ENCODE measurements at places on chromosomes 7 and 10.

DNA sequence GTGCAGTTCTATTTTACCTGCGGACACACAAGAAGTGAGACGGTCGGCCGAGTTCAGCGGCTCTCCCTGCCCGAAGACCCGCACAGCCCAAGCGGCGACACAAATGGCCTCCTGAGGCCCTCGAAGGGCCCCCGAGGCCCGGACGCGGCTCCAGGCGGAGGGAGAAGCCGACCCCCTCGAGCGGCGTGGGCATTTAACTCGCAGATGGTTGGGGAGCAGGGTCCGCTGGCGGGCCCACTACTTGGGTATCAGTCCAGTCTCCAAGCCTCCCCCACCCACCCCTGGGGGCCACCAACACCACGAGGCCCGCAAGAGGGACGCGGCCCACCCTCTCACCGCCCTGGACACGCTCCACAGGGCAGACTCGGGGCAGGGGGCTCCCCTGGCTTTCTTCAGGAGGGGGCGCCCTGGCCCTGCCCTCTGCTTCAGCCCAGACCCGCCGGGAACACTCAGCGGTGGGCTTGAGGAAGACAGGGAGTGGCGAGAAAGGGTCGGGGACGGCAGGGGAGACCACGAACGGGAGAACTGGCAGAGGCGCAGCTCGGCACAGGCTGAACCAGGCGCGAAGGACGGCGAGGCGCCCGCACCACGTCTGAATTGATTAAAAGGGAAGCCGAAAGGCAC, 1.7 kb downstream of the IGF2BP3 start:
- no peak for DNase-seq

GRCh38 chr7:39824456-39825200, 125.4 kb upstream of the CDK13 start:
- DNase-seq = no peak

- no peak for DNase-seq
These were observed 432.5 kb upstream of the PCDH15 start for GRCh38 chr10:55233505-55233904.

DNA sequence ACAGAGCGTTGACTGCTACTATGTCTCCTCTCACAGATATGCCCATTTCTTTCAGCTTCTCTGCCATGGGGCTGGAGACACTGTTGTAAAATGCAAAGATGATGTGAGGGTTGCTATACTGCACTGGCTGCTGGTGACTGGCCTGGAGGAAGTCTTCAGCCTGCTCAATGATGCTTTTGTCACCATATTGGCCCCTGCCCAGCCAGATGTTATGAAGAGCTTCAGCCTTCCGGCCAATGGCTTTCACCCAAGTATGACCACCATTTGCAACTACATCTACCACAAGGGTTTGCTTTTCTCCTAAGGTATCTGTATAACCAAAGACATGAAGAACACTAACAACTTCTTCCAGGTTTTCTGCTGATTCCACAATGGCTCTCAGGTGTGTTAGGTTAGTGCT, 1.6 kb downstream of the C7orf25 start:
- DNase-seq = no peak

DNA sequence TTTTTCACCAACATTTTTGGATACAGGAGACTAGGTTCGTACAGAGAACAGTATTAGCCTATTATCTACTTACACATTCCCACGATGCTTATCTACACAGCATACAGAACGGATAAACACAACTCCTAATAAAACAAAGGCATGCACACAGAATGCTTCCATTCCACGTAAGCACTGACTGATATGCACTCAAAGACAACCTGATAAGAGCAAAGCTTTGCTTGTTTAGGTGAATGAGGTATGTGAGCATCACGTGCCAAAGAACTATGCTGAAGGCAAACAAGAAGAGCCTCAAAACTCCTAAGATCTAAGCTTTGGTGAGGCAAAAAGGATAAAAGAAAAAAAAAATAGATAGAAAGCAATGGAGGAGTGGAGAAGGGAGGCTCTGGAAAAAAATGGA, 413.5 kb upstream of the LRRN3 start:
- DNase-seq = no peak

GRCh38 chr7:25431956-25432450, 203.7 kb upstream of the NPVF start:
- DNase-seq = no peak

- no peak for DNase-seq
These were observed 296.1 kb upstream of the SEMA3A start for GRCh38 chr7:84490661-84491060.

DNA sequence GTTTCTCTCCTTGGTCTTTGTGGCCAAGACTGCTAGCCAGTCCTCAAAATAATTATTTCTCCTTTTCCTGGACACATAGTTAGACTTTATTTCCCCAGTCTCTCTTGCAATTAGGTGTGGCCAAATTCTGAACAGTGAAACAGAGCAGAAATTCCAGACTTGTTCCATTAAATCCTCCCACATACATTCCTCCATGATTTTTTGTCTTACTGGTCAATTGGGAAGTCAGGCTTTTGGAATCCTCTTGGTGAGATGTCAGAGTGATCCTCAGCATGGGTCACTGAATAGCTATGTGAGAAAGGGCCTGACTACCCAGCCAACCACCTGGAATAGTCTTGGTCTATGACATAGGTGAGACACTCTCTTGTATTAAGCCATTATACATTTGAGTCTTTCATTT, 164.2 kb downstream of the DGKI start:
- DNase-seq = no peak

GRCh38 chr7:42046483-42046882, 190.5 kb downstream of the GLI3 start:
- no peak for DNase-seq

DNA sequence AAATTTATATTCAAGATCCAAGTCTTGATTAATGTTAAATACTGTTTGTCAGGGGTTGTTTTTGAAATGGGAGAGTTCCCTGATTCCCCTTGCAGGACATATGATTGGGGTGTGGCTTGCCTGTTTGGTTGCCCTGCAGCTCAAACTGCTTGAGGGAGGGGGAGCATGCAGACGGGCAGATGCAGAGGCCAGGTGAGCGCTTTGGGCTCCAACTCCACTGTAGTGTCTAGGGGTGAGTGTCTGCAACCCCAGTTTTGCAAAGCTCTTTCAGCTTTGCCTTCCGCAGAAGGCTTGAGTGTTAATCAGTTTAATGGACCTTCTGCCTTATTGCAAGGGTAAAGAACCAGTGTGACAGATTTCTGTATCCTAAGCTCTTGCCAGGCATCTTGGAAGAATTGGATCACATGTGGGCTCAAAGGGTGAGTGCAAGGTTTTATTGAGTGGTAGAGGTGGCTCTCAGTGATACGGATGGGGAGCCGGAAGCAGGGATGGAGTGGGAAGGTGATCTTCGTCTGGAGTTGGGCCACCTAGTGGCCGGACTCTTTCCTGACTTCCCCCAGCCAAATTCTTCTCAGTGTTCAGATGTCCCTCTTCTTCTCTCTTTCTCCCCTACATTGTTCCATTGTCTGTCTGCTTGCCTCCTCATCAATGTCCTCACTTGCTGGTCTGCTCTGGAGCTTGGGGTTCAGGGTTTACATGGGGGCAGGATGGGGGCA, 479.7 kb downstream of the ATRNL1 start:
- DNase-seq = no peak

DNA sequence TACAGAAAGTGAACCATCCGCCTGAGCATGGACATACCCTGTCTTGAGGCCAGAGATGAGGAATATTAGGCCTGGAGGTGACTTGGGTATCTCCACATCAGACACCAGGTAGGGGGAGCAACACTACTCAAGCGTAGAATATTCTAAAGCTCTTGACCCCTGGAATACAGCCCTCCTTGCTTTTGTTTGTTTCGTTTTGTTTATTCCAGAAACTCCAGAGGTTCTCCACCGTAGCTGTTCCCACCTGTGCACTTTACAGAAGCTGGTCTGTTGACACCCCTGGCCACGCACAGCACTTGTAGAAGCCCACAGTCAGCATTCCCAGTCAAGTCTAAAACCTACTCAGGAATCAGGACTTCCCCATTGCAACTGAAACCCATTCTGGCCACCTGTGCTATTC, 139.6 kb upstream of the NEBL start:
- DNase-seq = no peak

DNA sequence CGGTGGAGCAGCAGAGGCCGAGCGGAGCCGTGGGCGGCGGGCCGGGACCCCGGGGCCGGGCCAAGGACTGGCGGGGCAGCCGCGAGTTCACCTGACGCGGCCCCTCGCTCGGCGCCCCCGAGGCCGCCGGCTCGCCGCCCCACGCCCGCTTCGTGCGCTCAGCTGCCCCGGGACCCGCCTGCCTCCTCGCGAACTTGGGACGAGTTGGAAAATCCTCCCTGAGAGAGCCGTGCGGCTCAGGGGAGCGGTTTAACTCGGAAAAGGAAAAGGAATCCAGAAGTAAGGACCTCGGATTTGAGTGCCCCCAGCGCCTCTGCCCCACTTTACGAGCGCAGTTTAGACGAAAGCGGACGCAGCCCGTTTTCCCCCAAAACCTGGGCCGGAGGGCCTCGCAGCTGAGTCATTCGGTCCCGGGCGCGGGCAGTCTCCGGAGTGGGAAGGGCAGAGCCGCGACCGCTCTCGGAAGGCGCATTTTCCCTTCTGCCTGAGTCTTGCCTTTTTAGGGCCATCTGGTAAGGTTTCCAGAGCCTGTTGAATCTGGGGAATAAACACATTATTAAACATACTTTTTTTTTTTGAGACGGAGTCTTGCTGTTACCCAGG, 744 bp downstream of the CREM start:
- peak; percentile 40 for DNase-seq

- no peak for DNase-seq
These were observed 18.7 kb downstream of the CCDC136 start for GRCh38 chr7:128810473-128810872.

DNA sequence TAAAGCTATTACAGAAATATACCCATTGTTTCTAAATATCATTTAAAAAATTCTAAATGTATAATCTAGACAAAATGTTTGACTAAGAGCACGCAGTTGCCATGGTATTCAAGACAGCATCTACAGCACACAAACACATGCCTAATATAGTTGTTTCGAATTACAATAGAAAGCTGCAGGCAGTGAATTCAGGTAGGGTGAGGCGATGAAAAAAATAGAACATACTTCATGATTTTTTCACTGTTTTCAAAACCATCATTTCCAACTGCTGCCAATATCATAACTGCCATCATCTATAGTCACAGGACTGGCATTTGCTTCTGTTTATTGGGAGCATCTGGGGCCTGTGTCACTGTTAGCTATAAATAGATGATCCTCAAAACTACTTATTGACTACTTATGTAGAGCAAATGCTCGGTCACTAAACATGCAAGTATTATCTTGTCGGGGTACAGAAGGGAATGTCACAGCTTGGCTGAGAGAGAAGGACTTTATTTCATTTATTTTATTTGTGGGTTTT, 34.4 kb upstream of the OTUD1 start:
- no peak for DNase-seq

- DNase-seq = peak; percentile 39
These were observed 8.9 kb downstream of the SEC31B start for GRCh38 chr10:100510533-100511308.
